ENCODE measurements at places on chromosomes 4 and X.

GRCh38 chr4:124483048-124483906 is 229.3 kb downstream of the ANKRD50 start:
- DNase-seq = peak; percentile 22

- no peak for DNase-seq
Measured at GRCh38 chr4:158131027-158131426, 41.8 kb downstream of the GASK1B start.

- DNase-seq = peak; percentile 79
Measured at GRCh38 chrX:40922307-40922706, 162.9 kb upstream of the USP9X start.

- peak; percentile 71 for DNase-seq
Measured at GRCh38 chrX:9708923-9709553, 56.6 kb downstream of the GPR143 start.

- no peak for DNase-seq
Measured at GRCh38 chr4:100113732-100114131, 76.5 kb downstream of the DDIT4L start.

DNA sequence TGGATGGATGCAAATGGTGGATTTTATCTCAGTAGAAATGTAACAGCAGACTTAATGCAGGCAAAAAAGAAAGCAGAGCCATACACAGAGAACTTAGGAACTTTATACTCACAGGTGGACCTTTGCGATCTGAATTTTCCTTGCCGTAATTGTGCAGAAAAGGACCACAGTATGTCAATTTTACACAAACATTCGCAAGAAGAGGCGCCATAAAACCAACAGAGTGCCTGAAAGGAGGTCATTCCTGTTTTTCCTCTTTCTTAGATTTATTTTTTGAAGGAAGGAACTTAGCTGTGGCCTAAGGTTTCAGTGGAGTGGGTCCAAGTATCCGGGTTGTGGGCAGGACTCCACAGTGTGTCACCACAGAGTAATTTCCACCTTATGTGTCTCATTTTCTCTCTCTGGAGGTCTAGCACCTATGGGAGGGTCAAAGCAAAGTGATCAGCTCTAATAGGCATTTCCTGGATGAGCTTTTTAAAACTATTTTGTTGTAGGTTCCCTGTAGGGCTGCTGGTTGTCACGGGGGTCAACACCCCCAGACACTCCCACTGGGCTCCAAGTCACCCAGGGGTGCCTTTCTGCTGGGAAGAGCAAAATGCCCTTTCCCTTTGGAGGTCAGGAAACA is 24.7 kb upstream of the PBDC1 start:
- DNase-seq = peak; percentile 36
